ENCODE measurements at places on chromosomes 12 and 14.

- no peak for DNase-seq
Observed at GRCh38 chr12:29159661-29160060, 10.6 kb downstream of the FAR2 start.

GRCh38 chr14:105484069-105484996 lies 2.4 kb upstream of the CRIP1 start:
- DNase-seq = no peak

GRCh38 chr12:118574288-118574687 lies 197.9 kb downstream of the SUDS3 start:
- DNase-seq = no peak

DNA sequence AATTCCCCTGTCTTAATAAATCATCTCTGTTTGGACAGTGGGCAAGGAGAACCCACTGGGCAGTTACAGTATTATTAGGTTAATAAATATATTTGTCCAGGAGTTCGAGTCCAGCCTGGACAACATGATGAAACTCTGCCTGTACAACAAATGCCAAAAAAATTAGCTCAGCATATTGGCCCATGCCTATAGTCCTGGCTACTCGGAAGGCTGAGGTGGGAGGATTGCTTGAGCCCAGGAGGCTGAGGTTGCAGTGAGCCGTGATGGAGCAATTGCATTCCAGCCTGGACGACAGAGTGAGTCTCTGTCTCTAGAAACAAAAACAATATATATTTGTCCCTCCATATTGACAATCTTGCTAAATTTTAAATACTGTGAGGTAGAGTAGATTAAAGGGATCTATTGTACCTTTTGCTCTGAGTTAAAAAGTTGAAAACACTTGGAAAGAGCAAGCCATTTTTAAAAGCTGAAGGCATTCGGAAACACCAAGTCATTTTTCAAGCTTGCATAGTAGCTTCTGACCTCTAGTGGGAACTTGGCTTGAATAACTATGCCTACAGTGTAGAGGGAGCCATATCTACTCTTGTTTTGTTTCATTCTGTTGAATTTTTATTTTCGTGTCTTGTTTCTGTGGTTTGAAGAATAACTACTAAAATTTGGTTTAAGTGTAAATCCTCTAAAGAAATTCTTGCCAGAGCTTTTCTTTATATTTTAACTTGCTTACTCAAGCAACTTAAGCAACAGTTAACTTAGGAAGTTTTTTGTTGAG lies 14.6 kb upstream of the EEA1 start:
- no peak for DNase-seq

DNA sequence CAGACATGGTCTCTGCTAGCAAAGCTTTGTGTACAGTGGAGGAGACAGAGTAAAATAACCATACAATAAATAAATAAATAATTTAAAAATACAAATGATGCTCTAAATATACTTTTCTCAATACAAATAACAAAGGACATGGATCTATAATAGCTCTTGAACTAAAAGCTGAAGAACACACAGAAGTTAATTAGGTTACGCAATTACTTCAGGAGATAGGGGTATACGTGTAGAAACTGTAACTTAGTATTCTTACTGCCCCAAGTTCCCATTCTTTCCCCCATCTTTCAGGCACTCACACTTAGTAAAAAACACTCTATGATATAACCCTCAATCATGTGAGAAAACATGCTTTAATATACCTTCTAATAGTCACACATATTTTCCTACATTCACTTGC lies 44.2 kb downstream of the INSM2 start:
- no peak for DNase-seq

GRCh38 chr14:70885343-70886022 lies 21.8 kb upstream of the PCNX1 start:
- peak; percentile 88 for DNase-seq

DNA sequence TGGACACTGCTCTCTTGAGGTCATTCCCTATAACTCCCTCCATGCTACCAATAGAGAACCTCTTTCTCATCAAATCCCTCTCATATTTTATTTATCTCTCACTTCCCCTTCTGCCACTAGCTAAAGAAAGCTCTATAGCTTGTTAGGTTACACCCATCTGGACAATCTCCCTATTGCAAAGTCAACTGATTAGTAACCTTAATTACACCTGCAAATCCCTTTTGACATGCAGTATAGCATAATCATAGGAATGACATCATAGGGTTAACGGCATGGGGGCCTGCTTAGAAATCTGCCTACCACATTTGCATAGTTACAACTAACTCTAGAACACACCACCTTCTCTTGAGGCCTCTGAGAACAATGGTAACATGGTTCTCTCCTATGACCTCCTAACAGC lies 181.2 kb downstream of the EMP1 start:
- no peak for DNase-seq

DNA sequence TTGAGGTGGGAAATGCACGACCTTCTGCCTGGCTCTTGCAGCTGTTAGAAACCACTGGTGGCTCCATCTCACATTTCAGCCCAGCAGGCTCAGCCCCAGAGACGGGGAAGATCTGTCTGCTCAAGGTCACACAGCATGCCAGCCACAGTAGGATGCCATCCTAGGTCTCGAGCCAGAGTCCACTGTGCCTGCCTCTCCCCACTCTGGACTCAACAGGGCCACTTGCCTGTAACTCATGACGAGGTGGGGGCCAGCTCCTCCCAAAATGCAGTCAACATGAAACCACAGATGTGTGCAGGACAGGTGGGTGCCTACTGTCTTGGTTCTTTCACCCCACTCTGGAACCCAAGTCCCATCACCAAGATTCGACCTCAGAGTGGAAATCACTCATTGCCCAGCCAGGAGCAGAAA lies 23.2 kb downstream of the BCL11B start:
- DNase-seq = peak; percentile 64

DNA sequence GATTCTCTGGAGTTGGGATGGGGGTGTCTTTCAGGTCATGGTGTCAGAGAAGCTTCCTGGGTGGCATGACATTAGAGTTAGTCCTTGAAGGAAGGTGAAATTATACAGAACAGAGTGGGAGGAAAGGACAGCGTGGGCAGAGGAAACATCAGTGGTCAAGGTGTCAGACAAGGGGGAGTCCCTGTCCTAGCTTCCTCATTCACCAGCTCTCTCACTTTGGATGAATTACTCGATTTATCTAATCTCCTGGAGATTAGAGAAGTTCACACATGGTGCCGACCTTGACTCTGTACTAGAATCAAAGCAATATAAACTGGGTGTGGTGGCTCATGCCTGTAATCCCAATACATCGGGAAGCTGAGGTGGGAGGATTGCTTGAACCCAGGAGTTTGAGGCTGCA lies 492.9 kb downstream of the VRK1 start:
- DNase-seq = peak; percentile 8

GRCh38 chr12:57127101-57127725 lies 1.1 kb upstream of the LRP1 start:
- peak; percentile 26 for DNase-seq

DNA sequence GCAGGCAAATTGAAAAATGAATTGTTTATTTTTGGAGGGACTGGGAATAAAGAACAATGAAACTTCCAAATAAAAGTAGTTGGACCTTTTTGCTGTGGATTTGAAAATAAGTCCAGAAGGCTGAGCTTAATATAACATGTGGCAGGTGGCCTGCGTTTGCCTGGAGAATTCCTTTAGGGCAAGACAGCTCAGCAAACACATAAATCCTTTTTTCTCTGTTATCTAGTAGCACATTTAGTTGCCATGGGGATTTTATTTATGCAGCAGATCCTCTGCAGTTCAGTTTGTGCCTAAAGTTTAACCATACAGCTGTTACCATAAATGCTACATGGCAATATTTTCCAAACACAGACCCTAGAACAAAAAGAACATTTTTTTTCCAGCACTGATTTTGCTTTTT lies 180.0 kb downstream of the NPAS3 start:
- DNase-seq = no peak

GRCh38 chr12:14264778-14265177 lies 100.7 kb upstream of the ATF7IP start:
- DNase-seq = no peak

GRCh38 chr14:20730891-20731290 lies 14.8 kb upstream of the EDDM3A start:
- no peak for DNase-seq

- DNase-seq = no peak
Observed at GRCh38 chr14:101249676-101250036, 311.6 kb upstream of the DIO3 start.

DNA sequence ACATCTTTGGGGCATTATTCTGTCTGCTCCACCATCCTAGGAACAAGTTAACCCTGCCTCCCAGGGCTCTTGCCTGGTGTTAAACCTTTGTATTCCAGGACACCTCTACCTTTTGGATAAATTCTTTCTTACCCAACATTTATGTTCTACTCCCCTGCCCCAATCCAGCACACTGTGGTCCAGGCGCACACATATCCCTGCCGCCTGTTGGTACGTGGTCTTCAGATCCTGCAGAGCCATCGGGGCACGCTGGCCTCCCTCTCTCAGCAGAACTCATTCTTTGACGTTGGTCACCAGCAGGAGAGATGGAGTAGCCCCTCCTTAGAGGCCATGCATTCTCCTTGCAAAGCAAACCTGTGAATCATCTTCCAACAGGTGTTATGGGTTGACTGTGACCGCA lies 5.1 kb upstream of the TMEM179 start:
- DNase-seq = no peak

- no peak for DNase-seq
Observed at GRCh38 chr12:68896881-68897540, 36.0 kb downstream of the CPM start.

DNA sequence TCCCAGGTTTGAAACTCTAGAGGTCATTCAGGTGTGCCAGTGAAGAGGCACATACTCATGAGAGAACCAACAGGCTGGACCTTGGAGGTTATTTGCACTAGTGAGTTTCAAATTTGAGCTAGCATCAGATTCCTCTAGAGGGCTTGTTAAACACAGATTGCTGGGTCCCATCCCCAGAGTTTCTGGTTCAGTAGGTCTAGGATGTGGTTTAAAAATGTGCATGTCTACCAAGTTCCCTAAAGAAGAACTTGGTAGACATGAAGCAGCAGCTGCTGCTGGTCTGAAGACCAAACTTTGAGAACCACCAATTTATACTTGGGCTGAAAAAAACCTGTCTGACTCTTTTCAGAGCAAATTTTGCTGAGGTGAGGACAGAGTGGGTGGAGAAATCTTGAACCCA lies 61.7 kb downstream of the SUSD6 start:
- peak; percentile 52 for DNase-seq

DNA sequence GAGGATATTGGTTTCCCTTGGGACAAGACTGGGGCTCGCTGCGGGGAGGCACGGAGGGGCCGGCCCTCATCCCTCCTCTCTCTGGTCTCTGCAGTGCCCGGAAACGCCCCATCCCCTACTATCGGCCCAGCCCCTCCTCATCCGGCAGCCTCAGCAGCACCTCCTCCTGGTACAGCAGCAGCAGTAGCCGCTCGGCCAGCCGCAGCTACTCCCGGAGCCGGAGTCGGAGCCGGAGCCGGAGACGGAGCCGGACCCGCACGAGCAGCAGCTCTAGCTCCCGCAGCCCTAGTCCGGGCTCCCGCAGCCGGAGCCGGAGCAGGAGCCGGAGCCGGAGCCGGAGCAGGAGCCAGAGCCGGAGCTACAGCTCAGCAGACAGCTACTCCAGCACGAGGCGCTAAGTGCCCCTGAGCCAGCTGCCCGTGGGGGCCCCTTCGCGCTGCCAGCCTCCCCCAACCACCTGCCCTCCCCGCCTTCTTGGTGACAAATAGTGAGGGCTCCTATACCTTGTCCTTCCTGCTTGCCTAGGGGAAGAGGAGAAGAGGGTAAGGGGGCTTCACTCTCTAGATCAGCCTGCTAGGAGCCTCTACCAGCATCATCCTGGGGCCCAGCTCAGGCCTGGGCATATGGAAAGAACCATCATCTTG lies 22.2 kb upstream of the HSPB8 start:
- DNase-seq = no peak
